ENCODE measurements at places on chromosomes 6 and 20.

- DNase-seq: no peak
Measured at GRCh38 chr6:163860287-163861081, 446.0 kb downstream of the QKI start.

- no peak for DNase-seq
Measured at GRCh38 chr6:127997496-127998164, 96.8 kb upstream of the THEMIS start.

- peak; percentile 72 for DNase-seq
Measured at GRCh38 chr6:89352278-89353117, at the start of gene UBE2J1. TSS of gene UBE2J1 (minus strand) at chr6:89352722. CDS start at chr6:89352569, 153 bp downstream.

DNA sequence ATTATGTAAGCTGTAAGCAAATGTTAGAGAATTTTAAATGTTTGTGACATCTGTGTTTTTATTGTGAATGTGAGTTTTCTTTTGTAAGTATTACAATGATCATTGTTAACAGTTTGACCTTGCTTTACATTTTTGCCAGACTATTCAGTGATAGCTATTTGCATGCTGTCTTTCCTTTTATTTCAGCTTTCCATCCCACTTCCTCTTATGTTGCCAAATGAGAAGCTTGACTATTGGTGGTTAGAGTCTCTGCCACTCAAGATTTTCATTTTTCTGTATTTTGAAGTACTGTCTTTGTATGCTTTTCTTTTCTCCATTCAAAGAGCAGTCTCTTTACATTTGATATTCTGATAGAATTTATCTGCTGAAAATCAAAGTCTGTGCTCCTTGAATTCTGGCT lies 104.1 kb downstream of the PRIM2 start:
- no peak for DNase-seq

DNA sequence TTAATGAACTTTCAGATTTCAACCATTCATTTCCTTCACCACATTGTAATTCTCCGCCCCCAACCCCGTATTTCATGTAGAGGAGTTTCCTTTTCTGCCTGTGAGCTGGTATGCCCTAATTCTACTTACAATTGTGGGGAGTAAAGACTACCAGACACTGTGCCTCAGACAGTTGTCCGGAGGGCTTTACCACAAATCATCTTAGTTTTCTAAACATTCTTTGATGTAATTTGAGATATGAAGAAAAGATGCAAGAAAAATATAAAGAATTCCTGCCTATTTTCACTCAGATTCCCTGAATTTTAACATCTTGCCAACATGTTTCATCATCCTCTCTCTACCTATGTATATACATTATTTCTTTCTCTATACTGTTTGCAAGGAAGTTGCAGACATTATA lies 28.3 kb upstream of the LOC128125822 start:
- no peak for DNase-seq

DNA sequence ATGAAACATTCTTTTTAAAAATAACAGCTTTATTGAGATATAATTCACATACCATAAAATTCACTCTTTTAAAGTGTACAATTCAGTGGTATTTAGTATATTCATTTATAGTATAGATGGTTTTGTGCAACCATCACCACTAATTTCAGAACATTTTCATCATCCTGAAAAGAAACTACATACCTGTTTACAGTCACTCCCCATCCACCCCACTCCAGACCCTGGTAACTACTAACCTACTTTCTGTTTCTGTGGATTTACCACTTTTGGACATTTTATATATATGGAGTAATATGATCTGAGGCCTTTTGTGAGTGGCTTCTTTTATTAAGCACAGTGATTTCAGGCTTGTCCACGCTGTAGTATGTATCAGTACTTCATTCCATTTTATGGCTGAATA lies 2.5 kb upstream of the TMEM217 start:
- DNase-seq: no peak

GRCh38 chr20:19407736-19408135 lies 195.3 kb downstream of the SLC24A3 start:
- DNase-seq: no peak

Data from nucleus accumbens (tissue), 56 donors.